ENCODE measurements at places on chromosomes 16 and 17.

- DNase-seq: no peak
Measured at GRCh38 chr16:72182976-72183375, 11.0 kb upstream of the PMFBP1 start.

DNA sequence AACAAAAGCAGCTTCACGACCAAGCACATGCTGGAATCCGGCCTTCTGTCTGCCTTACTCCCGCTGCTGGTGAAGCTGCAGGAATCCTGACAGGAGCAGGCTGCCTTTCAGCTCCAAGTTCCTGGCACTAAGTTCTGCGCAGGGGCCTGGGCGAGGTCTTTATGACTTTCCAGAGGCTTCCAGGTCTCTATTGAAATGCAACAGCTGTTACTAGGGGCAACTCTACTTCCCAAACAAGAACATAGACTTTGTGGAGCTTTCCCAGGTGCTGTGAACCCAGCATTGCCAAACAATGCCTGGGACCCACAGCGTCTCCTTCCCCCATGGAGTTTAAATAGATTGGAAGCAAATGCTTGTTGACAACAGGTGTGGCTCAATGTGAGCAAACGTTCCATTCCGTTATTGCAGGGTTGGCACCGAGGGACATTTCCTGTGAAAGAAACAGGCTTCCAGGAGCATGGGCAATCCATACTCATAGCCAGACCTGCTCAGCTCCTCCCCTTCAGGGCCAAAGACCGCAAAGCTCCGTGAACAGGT lies 156.0 kb downstream of the CDH13 start:
- DNase-seq: no peak

GRCh38 chr17:59796785-59797205 lies 89.3 kb downstream of the VMP1 start:
- DNase-seq: no peak

GRCh38 chr16:70747703-70748631 lies 53.0 kb downstream of the VAC14 start:
- no peak for DNase-seq

GRCh38 chr17:35807371-35808144 lies 1.7 kb upstream of the TAF15 start:
- no peak for DNase-seq

GRCh38 chr17:63740464-63741142 lies 996 bp downstream of the STRADA start:
- DNase-seq: no peak

DNA sequence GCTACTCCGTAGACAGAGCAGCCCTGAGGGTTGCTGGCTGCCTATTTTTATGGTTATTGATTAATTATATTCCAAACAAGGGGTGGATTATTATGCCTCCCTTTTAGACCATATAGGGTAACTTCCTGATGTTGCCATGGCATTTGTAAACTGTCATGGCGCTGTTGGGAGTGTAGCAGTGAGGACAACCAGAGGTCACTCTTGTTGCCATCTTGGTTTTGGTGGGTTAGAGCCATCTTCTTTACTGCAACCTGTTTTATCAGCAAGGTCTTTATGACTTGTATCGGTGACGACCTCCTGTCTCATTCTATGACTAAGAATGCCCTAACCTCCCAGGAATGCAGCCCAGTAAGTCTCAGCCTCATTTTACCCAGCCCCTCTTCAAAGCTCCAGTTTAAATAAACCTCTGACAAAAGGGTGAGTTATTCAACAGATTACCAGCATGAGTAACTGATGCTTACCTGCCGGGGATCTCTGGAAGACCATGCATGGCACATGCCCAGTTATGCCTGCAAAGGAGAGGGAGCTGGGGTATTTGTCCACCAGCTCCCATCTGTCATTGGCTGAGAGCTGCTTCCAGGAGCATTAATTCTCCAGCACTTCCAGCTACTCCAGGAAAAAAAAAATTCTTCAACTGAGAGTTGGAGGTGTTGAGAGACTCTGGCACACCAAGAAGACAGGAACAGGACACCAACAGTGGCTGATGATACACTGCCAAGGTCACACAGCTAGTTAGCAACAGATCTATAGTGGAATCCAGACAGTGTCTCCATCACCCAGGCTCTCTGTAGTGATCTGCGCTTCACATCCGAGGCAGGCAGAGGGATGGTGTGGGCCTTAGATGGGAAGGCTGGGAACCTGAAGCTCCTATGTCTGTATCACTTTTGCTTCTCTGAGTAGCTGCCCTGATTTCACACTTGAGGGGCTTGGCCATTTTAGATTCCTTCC lies 36.6 kb upstream of the IL21R start:
- peak; percentile 46 for DNase-seq

GRCh38 chr17:48577330-48577945 lies 712 bp downstream of the HOXB4 start:
- peak; percentile 30 for DNase-seq

- no peak for DNase-seq
Measured at GRCh38 chr16:56281249-56281805, 90.0 kb downstream of the GNAO1 start.

DNA sequence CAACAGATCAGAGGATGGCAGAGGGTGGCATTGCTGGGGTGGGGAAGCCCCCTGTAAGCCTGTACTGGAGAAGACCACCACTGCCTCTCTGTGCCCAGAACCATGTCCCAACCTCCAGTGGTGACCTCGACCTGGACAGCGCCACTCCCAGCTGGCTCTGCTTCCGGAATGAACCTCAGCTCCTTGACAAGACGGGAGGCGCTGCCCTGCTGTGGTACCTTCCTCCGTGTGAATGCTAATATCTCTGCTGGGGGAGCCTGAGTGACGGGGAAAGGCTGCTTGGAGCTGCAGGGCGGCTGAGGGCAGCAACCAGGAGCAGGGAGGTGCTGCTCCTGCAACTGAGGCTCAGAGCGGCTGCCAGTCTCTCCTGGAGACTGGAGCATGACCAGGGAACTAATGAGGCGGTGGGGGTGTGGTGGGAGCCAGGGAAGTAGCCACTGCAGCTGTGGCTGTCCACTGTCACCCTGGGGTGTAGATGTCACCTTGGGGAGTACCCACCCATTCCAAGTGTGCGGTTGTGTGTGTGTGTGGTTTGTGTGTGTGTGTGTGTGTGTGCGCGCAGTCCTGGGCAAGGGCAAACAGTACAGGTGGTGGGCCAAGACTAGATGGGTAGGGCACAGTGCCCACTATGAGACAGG lies 6.2 kb downstream of the PRCD start:
- no peak for DNase-seq

- no peak for DNase-seq
Measured at GRCh38 chr16:14088155-14088753, 17.1 kb downstream of the MRTFB start.

DNA sequence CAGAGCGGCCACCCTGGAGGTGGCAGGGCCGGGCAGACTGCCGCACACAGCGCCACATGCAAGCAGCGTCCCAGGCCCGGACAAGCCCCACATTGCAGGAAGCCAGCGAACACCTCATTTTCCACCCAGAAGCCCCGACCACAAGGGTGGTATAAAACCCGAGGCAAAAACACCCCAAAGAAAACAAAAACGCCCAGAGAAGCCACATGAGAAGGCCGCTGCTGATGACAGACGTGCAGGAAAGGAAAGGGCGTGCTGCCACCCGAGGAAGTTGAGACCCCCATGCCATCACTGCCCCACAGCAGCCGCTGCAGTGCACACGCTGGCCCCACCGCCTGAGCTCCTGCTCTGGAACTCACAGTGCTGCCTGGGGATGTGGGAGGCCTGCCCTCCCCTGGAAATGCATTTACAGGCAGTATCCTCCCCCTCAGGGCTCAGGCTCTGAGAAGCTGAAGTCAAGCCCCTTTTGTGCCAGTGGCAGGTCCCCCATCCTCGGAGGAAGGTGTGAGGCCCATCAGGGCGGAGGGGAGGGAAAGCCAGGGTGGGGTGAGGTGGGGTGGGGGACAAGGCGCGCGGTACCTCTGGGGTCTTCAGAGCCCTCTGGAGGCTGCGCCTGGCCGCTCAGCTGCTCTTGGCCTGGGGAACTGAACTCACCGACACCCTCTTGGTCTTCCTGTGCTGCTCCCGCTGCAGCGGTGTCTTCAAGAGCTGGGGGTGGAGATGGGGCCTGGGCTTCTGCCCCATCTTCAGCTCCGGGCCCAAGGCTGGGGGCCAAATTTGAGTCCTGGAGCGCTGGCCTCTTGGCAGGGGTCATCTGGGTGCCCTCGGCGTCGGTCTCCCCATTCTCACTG lies 62.0 kb downstream of the IL21R start:
- peak; percentile 60 for DNase-seq

DNA sequence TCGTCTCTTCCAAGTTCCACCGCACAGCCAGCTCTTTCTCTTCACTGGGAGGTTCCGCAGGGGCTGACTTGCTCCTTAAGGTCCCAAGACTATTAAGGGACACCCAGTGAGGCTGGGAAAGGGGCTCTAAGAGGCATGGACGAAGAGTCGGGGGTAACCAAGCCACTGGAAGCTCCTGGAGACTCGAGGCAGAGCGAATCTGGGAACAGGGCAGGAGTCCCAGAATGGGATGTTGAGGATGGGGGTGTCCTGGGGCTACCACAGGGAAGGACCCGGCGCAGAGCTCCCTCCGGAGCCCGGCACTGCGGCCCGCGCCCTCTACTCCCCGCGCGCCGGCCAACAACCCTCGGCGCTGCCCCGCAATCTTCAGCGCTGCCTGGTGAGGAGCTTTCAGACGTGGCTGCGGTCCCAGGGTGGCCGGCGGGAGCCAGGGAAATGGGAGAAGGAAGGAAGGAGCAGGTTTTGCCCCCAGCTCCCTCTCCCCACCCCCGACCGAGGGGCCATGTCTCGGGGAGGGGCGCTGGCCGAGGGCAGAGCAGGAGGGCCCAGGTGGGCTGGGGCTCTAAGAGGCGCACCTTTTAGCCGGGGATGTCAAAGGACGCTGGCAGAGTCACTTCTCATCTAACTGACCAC lies 581 bp downstream of the CHST5 start:
- no peak for DNase-seq

All from activated CD4-positive, alpha-beta memory T cell treated with anti-CD3 and anti-CD28 coated beads for 36 hours (primary cell).